Stimulated activated CD8-positive, alpha-beta memory T cell treated with anti-CD3 and anti-CD28 coated beads, Interleukin-4, amount 100 ng/mL, for 4 hours (primary cell): ENCODE measurements at places on chromosomes 4 and X.

DNA sequence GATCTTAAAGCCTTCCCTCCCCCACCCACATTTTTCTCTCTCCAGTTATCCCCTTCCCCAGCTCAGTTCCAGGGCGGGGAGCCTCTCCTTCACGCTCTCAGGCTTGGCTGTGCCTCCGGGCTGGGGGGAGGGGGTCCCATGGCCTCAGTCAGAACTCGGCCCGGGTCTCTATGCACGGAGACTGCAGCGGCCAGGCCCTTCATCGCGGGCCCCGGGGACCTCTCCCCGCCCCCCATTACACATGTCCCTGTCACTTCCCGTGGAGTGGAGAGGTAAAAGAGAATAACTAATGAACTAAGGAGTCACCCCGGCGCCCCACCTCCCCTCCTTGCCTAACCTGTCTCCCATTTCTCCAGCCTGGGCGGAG lies 838 bp upstream of the PRICKLE3 start:
- DNase-seq: no peak

GRCh38 chr4:40178672-40179071 lies 18.2 kb upstream of the RHOH start:
- DNase-seq: no peak

GRCh38 chr4:106615961-106616360 lies 247.4 kb upstream of the GIMD1 start:
- DNase-seq: no peak

GRCh38 chrX:17861489-17862011 lies 452 bp upstream of the RAI2 start:
- no peak for DNase-seq

DNA sequence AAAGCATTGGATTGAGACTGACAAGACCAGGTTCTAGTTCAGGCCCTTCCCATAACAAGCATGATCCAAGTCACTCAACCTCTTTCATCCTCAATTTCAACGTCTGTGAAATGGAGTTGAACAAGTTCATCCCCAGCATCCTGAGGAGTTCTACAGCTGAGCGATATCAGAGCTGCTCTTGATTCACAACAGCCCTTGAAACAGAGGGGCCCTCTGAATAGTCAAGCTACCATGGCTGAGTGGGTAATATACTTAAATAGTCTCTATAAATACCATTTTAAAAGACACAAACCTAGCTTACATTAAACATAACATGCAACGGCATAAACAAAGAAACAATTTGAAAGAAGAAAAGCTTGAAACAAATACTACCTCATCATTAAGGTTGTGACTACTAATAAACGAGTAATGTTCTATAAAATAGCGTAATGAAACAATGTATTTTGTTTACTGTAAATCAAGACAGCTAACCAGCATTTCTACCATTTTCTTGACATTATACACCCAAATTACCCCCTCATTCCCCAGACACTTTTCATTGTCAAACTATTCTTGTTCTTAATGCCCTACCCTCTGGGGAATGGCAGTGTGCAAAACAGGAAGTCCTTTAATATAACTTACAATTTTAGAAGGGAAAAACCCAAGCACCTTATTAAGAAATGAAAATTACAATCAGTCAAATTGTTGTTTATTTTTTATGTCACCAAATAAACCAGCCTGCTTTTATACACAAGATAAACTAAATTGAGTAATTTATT lies 202.3 kb downstream of the PARM1 start:
- no peak for DNase-seq

GRCh38 chrX:19204636-19205035 lies 82.4 kb upstream of the ADGRG2 start:
- no peak for DNase-seq

GRCh38 chr4:25585901-25586523 lies 69.6 kb upstream of the SLC34A2 start:
- DNase-seq: no peak

GRCh38 chr4:82463221-82463620 lies 32.8 kb downstream of the ENOPH1 start:
- no peak for DNase-seq
